Purkinje cell (primary cell): ENCODE measurements at places on chromosomes 4 and X. TPM values are rescaled to one million over a fixed set of nuclear protein-coding genes. Genes with fewer than 3 reads are reported as not detected.

CFAP99 gene
- polyA plus RNA-seq, result 0.32 and 1.3 TPM in 2 replicates

UGT2B17 gene
- not detected in 2 replicates for polyA plus RNA-seq

GPR78 gene
- polyA plus RNA-seq, result not detected in 2 replicates

GLRA2 gene
- 0.18 and 0.97 TPM in 2 replicates for polyA plus RNA-seq

NPY5R gene
- 2.2 TPM in 1 of 2 replicates, not detected in the other for polyA plus RNA-seq

LSM6 gene
- 77.2 and 82.4 TPM in 2 replicates for polyA plus RNA-seq

SPIN2A gene
- 0.97 TPM in 1 of 2 replicates, not detected in the other for polyA plus RNA-seq

FOXP3 gene
- not detected in 2 replicates for polyA plus RNA-seq

SRPX2 gene
- polyA plus RNA-seq, result not detected in 2 replicates

OPHN1 gene
- 4.9 and 5.7 TPM in 2 replicates for polyA plus RNA-seq

ASB11 gene
- polyA plus RNA-seq, result not detected in 2 replicates

IQSEC2 gene
- 0.06 and 1.2 TPM in 2 replicates for polyA plus RNA-seq
